ENCODE measurements at places on chromosomes 4 and X.

DNA sequence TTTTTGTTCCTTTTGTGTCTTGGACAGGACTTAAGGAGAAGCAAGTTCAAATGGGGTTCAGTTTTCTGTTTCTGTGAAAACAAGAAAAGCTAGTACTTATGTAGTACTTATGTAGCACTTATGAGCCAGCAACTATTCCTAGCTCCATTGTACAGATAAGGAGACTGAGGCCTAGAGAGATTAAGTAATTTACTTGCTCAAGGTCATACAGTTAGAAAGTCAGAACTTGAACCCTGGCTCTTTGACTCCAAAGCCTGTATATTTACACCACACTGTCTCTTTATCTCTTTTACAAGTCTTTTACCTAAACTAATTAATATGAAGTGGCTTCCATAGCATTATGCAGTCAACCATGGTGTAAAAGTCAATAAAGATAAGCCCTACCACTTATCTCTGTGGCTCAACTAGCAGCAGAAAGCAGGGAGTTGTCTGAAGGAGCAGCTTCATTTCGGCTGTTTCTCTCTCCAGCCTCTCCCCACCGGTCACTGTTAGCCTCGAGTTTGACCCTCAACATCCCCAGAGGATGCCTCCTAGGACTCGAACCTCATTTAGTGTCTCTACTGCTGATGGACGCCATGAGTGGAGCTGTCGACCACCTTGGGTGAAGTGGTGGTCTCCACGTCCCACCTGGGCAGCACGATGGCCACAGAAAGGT, 209.9 kb downstream of the SHROOM3 start:
- DNase-seq, result no peak

- no peak for DNase-seq
Measured at GRCh38 chrX:153499341-153499740, 4.6 kb downstream of the BGN start.

- DNase-seq, result peak; percentile 52
Measured at GRCh38 chr4:825971-826330, at the start of gene CPLX1. Gene CPLX1 (minus strand): TSS chr4:826129. CDS start chr4:824522, 1,607 bp downstream.

DNA sequence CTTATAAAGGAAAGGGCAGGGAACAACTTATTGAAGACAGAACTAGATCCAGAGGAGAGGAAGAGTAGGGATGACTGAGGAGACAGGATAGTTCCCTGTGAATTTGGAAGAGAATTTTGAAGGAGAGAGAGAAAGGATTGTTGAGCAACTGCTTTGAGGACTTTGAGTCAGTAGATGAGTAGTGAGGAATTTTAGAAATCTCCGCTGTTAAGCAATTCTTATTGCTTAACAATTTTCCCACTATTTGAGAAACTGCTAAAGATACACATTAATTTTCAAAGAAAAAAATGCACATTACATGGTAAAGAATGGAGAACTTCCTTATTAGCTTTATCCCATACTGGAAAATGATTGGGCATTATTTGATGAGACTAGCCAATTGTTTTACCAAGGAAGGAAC, 116.3 kb upstream of the NRK start:
- no peak for DNase-seq

- no peak for DNase-seq
Measured at GRCh38 chr4:122163301-122163700, 11.2 kb downstream of the BLTP1 start.

- DNase-seq, result no peak
Measured at GRCh38 chr4:121989715-121990114, 37.9 kb upstream of the TRPC3 start.

DNA sequence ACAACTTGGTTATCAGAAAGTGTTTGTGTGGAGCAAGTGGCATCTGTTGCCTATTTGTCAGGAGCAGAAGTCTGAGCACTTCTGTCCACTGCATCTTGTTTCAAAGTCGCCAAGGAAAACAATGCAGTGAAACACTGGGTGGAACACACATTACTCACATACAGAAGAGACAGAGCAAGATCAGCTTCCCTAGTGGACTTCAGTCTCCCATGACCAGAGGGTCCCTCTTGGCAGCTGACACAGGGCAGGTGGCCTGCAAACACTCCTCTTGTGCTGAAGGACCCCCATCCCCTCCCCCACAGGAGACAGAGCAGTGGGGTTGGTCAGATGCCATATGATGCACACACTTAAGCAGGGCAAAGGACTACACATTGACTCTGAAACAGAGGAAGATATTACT, 3.6 kb upstream of the BBS12 start:
- DNase-seq, result no peak

- no peak for DNase-seq
Measured at GRCh38 chrX:9683350-9683749, 82.3 kb downstream of the GPR143 start.

- no peak for DNase-seq
Measured at GRCh38 chr4:95517576-95518345, 31.0 kb downstream of the UNC5C start.

DNA sequence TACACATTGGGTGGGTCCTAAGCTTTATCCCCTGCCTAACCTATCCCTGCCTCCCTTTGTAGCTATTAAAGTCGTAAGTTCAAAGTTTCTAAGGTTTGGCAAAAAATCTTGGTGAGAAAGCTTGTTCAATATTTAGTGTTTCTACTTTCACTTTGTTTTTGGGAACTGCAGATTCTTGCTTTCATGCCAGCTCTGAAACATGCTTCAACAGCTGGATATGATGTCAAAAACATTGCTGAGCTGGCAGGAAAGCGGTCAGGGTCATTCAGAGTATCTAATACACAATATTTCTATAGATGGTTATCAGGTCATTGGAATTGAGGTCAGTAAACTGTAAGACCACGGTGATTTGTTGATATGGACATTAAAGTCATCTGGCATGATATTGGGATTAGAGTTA, 19.7 kb downstream of the CENPI start:
- DNase-seq, result no peak

DNA sequence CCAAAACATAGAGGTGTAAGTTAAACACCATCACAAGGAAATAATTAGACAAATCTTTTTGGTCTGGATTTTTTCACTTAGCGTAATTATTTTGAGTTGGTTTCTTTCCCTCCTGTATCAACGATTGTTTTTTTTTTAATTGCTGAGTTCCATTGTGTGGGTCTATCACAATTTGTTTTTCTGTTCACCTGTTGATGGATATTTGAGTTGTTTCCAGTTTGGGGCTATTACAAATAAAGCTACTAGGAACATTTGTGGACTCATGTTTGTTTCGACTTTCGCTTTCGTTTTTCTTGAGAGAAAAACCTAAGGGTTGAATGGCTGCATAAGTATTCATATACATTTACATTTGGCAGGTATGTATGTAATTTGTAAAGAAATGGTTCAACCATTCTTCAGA, 20.4 kb upstream of the FBXW7 start:
- DNase-seq, result no peak

- no peak for DNase-seq
Measured at GRCh38 chr4:177080388-177080787, 229.3 kb upstream of the NEIL3 start.

DNA sequence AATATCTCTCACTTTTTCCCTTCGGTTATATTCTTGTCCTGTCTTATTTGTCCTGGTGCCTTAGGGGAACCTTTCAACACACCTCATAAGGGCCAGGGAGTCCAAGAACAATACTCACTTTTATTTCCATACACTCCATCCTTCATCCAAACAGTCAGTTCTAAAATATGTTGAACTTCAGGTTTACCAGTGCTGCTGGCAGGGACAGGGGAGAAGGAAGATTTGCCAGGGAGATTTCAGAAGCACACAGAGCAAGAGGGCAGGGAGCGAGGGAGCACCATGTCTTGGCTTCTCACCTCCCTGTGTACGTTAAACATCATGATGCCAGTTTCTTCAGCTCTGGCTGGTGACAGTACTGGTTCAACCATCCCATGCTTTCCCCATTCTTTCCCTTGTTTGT, 631.1 kb upstream of the FAT1 start:
- no peak for DNase-seq

- DNase-seq, result no peak
Measured at GRCh38 chr4:112279882-112280315, 5.8 kb downstream of the TIFA start.

DNA sequence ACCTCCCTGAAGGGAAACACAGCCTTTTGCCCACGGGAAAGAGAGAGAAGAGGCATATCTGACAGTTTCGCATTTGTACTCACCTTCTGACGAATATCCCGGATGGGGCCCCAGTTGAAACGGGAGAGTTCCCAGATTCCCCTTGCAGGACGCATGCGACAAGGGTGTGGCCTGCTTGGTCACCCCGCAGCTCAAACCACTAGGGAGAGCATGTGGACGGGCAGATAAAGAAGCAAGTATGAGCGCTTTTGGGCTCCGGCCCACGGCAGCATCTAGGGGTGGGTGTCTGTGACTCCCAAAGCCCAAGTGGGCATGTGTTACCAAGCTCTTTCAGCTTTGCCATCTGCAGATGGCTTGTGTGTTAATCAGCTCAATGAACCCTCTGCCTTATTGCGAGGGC, 70.1 kb upstream of the MED14 start:
- DNase-seq, result no peak

DNA sequence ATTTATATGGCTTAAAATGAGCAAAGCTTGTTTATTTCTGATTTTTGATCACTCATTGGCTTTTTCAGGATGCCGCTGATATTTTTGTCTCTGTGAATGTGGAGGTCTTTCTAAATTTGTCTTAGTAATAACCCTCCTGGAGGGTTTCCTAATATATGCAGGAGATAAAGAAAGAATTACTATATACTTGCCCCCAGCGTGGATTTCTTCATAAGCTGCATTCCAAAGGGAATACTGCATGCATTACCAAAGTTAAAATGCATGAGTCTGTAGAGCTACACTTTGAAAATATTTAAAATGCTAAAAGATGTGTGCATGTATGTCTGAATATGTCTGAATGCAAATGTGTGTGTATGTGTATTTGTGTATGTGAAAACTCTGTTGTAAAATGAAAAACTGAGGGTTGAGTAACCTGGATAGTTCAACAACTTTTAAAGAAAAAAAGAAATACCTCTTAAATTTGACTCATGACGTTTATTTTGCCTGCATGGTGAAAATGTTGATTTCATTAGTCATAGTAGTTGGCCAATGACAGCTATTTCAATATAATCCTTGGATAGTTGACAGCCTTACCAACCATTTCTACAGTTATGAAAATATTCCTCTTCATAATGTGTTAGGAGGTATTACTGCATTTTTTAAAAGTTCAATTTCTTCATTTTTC, 113.2 kb upstream of the ZNF827 start:
- no peak for DNase-seq

DNA sequence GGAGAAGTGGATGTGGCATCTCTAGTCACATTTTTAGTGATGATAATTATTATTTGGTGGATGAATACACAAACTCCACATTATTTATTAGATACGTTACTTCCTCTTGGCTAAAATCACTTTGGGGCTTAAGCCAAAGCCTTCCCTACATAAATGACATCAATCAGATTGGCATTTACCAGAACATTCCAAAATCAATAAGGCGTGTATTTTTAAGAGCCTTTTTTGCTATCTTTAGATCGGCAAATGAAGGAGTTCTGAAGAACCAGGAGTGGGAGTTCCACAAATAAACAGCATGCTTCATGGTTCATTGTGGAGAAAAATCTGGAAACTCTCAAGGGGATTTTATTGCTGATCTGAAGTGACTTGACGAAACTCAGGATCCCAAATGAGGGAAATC, 89.7 kb downstream of the AMELX start:
- no peak for DNase-seq

GRCh38 chr4:101792056-101792590, 1.6 kb downstream of the BANK1 start:
- DNase-seq, result no peak

DNA sequence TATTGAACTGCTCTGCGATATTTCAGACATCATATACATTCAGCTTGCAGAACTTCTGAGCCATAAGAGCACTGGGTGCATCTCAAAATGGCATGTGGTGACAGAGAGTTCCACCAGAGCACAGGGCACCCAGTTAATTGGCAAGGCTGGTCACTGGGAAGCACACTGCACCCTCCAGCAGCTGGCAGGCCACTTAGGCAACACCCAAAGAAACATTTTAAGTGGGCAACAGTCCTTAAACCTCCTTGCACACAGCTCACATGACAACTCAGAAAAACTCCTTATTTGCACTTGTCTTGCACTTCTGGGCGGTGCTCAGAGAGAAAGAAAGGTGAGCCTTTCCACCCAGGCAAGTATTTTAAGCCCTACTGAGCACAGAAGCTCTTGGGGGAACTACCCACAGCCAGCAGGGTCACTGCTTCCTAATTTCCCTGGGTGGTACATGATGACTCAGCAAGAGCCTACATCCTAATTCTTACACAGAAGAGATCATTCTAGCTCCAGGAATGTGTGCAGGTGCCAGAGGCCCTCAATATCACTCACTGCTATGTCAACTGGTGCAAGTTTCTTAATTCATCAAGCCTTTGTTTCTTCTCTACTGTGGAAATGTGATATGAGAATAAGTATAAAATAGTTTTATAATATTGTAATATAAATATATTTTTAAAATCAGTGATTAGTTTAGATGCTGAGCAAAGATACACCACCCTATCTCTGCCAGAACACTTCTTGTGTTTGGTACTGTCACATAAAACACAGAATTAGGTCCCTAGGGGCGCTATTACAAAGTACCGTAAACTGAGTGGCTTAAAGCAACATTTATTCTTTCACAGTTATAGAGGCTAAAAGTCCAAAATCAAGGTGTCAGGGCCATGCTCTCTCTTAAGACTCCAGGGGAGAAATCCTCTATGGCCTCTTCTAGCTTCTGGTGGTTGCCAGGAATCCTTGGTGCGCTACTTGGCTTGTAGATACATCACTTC, 155.1 kb upstream of the PPARGC1A start:
- no peak for DNase-seq

- DNase-seq, result no peak
Measured at GRCh38 chr4:110617075-110617640, 5.7 kb downstream of the PITX2 start.

All from germinal center (tissue), 1 donor.